ENCODE measurements at places on chromosomes 4 and X.
A peak's percentile ranks its signal among the peaks of the same experiment; 100 is the strongest.

- DNase-seq, result no peak
Observed at GRCh38 chrX:134484039-134484438, 24.1 kb downstream of the HPRT1 start.

DNA sequence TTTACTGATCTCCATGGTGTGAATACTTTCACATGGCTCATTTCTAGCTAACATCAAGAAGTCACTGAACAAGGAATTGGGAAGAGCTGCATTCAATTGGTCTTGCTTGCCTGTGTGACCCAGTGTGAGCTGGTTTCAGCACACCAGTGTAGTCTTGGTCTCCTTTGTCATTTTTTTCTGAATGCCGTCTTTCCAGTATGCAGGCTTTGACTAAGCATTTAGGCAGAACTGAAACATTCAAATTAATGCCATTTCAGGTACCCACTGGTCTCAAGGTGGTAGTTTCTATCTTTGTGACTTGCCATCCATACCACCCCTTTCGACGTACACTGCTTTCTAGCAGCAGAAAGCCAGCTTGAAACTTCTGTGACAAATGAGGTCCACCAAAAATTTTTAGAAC lies 550.5 kb upstream of the BOD1L1 start:
- no peak for DNase-seq

DNA sequence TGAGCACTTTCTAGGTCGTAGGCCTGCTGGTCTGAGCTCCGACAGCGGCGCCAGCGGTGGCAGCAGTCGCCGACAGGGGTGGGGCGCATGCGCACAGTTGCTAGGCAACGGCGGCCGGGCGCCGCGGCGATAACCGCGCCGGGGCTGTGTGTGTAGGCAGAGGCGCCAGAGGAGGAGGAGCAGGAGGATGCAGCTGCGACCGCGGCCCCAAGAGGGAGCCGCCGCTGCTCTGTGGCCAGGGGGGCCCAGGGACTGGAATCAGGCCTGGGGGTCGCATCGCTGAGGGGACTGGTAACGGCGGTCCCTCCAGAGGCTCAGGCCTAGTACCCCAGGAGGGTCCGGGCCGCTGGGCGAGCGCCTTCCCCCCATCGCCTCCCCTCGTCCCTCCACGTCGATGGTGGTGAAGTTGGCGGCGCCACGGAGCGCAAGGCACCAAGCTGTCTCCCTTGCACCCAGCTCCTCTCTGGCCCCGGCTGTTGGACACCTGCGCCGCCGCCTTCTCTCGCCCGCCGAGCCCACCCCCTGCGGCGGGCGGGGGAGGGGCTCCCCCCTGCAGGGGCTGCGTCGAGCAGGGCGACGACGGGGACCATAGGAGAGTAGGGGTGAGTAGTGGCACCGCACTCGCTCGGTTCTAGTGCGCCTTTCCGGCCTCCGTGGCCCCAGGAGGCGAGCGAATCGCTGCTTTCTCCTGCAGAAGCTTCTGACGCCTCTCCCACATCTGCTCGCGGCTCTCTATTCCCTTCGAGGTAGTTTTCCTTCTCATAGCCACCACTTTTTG lies 58.6 kb upstream of the ZC4H2 start:
- DNase-seq, result peak; percentile 33

GRCh38 chrX:114800719-114801118 lies 216.7 kb downstream of the IL13RA2 start:
- DNase-seq, result no peak

DNA sequence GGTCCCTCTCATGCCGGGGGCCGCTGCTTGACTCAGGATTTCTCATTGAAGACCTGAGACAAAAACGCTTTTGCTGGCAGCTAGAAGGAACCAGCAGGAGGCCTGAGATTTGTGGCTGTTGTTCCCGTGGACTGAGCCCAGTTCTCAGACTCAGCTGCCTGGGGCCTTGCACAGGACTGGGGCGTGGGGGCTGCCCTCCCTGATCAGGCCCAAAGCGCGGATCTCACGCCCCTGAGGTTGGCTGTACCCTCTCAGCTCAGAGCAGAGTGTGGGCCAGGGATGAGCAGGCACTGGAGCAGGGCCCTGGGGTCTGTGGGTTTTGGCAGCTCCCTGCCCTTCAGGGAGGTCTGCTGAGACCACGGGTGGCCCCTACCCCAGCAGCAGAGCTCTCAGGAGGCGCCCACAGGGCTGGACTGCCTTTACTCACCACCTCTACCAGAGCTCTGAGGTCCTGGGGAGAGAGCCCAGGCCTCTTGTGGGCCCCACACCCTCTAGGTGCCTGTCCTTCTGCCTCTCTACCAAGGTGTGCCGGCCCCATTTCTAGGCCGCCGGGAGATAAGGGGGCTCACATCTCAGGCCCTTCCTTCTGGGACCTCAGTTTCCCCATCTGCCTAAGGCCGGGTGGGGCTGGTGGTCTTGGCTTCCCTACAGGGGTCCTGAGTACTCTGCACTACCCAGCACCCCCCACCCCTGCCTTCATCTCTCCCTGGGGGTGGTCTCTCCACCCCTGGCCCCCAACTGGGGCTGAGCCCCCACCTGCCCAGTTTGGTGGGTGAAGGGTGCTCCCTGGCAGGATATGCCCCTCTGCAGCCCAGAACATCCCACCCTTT lies 5.6 kb downstream of the MSANTD1 start:
- no peak for DNase-seq

DNA sequence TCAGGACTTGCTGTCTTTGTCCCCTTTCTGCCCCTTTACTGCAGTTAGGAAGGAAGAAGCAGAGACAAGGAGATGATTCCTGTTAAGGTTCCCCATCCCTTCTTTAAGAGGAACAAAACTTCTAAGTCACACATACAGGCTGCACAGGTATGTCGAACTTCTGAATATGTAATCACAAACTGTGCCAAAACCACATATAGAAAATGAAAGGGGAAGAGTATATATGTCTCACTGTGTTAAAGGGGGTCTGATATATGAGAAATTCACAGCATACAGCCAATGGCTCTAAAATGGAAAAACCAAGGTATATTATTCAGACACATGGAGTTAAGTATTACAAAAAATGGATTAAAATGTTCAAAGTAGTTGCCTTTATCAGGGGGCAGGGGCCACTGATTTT lies 11.7 kb downstream of the CFAP97 start:
- no peak for DNase-seq

DNA sequence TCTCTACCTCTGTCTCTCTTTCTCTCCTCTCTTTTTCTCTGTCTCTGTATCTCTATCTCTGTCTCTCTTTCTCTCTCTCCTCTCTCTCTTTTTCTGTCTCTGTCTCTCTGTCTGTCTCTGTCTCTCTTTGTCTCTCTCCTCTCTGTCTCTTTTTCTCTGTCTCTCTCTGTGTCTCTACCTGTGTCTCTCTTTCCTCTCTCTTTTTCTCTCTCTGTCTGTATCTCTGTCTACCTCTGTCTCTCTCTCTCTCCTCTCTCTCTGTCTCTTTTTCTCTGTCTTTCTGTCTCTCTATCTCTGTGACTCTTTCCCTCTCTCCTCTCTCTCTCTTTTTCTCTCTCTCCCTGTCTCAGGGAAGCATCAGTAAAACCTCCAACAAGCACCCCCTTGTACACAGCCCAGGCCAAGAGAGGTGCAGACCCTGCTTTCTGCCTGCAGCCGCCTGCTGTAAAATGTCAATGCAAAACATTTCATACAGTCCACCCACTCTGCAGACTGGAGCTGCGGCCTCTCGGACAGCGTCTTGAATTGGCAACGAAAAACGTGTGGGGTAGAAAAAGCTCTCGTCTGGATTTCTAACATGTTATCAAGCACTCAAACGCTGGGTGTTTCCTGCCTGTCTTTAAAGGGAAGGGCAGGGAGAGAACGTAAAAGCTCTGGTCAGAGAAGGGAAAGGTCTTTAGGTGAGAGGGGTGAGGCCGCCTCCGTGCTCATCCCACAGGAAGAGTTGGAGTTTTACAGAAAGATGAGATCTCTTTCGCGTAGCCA lies 3.7 kb upstream of the SHOX start:
- DNase-seq, result peak; percentile 8

DNA sequence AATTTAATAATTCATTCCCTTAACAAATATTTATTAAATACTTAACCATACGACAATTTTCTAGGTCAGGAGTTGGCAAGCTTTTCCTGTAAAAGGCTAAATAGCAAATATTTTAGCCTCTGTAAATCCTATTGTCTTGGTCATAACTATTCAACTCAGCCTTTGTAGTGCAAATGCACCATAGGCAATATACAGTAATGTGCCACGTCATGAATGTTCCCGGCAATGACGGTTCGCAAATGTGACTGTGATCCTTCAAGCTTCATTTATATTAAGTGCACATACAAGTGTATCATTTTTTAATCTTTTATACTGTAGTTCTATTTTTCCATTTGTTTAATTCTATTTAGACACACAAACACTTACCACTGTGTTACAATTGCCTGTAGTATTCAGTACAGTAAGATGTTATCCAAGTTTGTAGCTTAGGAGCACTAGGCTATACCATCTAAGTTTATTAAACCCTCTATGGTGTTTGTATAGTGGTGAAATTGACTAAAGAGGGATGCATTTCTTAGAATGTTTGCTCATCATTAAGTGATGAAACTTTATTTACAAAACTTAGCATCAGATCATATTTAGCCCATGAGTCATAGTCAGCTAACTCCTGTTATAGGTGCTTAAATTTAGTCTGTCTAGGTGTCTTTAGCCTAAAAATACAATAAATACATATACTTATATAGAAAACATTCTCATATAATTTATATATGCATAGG lies 553.6 kb downstream of the STPG2 start:
- no peak for DNase-seq

- DNase-seq, result no peak
Observed at GRCh38 chrX:138485767-138486166, 225.8 kb downstream of the FGF13 start.

- DNase-seq, result no peak
Observed at GRCh38 chrX:25600776-25601175, 537.4 kb upstream of the MAGEB18 start.

GRCh38 chr4:5827108-5828004 lies 65.5 kb downstream of the CRMP1 start:
- DNase-seq, result no peak

- no peak for DNase-seq
Observed at GRCh38 chr4:170004651-170005295, 21.4 kb downstream of the MFAP3L start.

GRCh38 chr4:10024303-10024702 lies 3.0 kb upstream of the SLC2A9 start:
- no peak for DNase-seq

GRCh38 chr4:28149762-28150161 lies 1289.1 kb downstream of the STIM2 start:
- DNase-seq, result no peak

GRCh38 chrX:21166272-21166982 lies 207.8 kb upstream of the CNKSR2 start:
- no peak for DNase-seq

GRCh38 chrX:136477026-136477425 lies 10.7 kb upstream of the BRS3 start:
- DNase-seq, result no peak

DNA sequence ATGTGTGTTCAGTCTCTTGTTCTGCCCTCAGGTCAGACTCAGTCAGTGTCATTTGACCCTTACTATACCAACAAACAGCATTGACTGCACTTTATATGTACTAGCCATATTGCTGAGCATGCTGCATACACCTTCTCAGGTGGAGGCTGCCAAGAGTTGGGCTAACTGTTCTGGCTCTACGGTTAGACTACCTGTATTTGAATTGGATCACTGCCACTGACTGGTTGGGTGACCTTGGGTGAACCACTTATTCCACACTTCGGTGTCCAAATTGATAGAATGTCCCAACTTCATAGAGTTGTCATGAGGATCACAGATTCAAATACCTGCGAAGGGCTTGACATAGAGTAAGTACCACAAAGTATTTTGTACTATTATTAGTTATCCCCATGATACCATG lies 91.2 kb upstream of the GPR50 start:
- DNase-seq, result no peak

- no peak for DNase-seq
Observed at GRCh38 chr4:4784379-4784778, 75.1 kb upstream of the MSX1 start.

GRCh38 chrX:149877636-149878035 lies 3.3 kb upstream of the MAGEA8 start:
- no peak for DNase-seq

DNA sequence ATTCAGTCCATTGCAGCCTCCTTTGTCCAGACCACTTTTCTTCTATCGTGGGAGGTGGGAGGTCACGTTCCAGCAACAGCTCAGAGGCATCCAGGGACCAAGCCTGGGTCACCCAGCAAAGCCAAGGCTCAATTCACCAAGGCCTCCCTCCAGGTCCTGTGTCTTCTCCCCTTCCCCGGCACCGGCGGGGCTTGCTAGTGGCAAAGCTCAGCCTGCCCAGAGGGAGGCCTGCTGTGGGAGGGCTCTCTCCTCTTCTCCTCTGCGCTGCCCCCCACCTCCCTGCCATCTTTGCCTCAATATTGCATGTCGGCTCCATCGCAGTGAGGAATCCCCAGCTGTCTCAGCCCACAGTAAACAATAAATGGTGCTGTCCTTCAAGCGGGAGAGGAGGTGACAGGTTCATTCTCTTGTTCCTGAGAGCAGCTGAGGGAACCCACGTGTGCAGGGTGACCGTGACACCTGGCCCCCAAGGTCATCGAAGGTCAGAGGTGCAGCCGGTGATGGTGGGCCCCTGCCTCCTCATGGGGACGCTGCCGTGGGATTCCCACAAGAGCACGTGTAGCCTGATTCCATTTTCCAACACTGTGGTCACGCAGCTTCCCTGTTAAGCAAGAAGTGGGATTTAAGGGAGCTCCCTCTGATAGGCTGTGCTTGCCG lies 111.5 kb upstream of the PSAPL1 start:
- no peak for DNase-seq

GRCh38 chr4:85940151-85940550 lies 419.7 kb downstream of the MAPK10 start:
- DNase-seq, result no peak

DNA sequence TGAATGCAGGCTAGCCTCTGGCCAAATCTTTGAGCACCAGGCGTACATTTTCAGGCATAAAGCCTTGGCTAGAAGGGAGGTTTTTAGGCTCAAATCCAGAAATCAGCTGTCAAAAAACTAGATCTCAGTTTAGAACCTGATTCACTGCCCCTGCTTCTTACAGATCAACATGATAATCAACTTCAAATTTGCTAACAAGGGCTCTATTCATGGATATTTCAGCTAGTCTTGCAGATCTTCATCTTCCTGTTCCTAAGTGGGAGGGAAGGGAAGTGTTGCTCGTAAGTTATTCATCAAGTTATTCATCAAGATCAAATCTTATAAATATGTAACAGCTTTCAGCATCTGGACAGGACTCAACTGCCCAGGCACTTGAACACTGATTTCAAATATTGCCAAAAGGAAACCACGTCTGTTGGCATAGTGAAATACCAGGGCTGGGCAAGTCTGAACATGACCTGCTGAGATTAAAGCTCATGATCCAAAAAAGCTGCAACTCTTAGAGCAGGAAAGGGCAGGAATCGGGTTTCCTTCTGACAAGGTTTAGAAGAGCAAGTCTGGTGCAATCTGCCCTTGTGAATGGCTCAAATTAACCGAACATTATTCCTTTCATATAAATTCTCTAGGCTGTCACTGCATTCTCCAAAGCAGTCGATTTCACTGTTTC lies 200.3 kb downstream of the PDGFC start:
- DNase-seq, result no peak

GRCh38 chrX:115333446-115333845 lies 43.9 kb downstream of the LUZP4 start:
- DNase-seq, result no peak

- no peak for DNase-seq
Observed at GRCh38 chrX:5965406-5965805, 263.3 kb downstream of the NLGN4X start.

- no peak for DNase-seq
Observed at GRCh38 chrX:150270622-150271021, 92.5 kb upstream of the MAMLD1 start.
